ENCODE measurements at places on chromosomes 13 and 19.

DNA sequence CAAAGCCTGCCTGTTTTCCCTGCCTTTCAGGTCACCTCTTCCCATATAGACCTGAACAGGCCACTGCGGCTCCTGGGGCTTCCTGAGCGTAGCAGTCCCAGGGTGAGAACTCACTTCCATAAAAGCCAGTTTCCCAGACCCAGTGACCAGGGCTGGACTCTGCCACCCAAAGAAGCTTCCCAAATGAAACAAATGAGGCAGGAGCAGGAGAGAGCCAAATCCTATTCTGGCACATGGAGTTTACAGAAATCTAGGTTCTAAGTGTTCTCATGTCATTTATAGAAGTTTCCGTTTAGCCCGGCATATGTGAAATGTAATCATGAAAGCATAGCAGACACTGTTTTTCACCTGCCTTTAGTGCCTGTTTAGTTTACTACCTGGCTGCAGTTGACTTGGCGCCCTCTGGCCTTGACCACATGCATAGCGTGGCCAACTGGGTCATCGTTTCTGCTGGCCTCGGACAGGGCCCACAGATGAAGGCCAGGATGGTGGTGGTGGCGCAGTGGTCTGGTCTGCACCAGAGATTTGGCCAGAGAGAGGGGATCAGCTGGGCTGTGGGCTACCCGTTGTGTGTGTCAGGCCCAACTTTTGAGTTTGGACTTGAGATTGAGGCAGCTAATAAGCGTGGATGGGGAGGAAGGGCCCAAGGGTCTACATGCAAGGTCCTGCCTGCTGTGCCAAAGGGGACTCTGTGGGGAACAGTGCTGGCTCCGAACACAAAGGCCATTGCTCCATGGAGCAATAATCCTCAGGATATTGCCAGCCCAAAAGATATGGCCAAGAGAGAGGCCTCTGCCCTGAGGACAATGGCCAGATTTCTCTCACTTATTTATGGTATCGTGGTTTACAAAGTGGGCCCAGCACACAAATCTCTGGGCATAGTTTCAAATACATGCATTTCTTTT, 43.3 kb downstream of the NFIX start:
- DNase-seq, result no peak

DNA sequence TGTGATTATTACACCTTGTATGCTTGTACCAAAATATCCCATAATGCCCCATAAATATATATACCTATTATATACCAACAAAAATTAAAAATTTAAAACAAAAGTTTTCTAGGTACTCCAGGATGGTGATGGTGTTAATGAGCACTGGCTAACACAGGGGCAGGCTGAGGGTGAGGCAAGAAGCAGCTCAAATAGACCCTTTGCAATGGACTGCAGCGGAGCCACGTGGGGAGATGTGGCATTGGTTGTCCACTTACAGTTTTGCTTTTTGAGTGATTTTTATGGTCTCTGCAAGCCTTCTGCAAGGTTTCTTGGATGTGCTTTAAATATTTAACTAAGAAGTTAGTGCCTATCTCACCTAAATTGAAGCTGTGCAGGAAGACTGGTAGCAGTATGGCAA, 132.9 kb downstream of the RAP2A start:
- DNase-seq, result no peak

- DNase-seq, result no peak
Measured at GRCh38 chr13:93320942-93321341, 94.3 kb downstream of the GPC6 start.

DNA sequence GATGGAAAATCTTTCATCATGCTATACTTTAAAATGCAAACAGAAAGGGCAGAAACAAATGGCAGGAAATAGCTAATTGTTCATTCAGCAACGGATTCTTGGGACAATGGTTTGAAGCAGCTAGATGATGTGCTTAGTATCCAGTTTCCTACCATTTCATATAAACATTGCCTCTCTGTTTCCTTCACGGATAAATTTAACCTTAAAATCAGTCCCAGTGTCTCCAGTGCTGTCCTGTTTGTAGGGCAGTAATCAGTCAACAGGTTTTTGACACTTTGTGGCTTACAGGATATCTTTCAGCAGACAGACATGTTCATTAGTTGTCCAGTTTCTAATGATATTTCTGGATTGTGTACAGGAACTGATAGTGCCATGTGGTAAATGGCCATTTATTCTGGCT, 24.7 kb upstream of the RB1 start:
- DNase-seq, result no peak

GRCh38 chr19:1609103-1609396, 3.8 kb upstream of the UQCR11 start:
- no peak for DNase-seq

DNA sequence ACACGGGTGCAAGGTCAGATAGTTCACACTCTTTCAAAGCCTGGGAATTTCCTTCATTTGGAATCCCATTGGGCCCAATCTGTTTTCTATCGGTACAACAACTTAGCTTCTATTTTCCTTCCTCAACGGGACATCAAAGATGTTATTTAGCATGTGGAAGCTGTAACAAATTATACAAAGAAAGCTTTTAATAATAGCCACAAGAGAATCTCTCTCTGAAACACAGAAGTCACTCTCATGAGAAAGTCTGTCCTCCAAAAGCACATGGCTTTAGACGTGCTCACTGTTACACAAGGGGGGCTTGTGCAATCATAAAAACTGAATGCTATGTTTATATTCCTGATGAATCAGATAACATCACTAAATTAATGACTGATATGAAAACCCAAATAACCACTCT, 28.9 kb upstream of the CYSLTR2 start:
- no peak for DNase-seq

DNA sequence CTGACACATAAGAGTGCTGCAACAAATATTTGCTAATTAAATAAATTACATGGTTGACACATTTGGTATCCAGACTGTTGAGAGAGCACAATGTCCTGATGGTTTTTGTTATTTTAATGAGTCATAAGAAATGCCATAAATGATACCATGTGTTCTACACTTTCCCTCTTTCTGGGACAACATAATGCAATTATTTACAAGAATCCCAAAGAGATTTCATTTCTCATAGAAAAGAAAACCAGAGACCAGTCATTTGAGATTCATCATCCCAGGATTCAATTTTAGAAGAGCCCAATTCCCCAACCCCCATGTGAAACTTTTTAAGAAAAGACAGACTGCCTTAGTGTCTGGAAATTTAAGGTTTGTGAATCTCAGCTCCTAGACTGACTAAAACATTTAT, 399.6 kb downstream of the DCT start:
- DNase-seq, result no peak

GRCh38 chr19:16676101-16676798, 15.3 kb downstream of the TMEM38A start:
- DNase-seq, result no peak

DNA sequence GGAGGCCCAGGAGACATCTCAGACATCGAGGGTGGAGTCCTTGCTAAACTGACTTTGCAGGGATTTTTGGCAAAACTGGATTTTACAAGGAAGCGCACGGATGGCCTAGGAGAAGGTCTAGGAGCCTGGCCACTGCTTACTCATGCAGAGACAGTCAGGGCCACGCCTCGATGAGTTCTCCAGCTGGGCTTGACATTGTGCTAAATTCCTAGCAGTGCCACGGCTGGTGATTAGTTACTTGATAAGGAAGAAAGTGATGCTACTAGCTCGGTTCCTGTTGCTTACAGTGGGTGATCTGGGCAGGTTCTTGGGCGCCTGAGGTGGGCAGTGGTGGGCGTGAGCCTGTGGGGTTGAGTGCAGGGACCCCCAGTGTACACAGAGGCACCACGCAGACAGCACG, 143.4 kb downstream of the SOX1 start:
- no peak for DNase-seq

GRCh38 chr19:6761053-6761676, 6.1 kb downstream of the SH2D3A start:
- no peak for DNase-seq

Data from stimulated activated CD4-positive, alpha-beta T cell treated with anti-CD3 and anti-CD28 coated beads, Interleukin-4, amount 100 ng/mL, for 48 hours (primary cell).